MG63 (cell line): ENCODE measurements at places on chromosomes 3 and 15. TPM values are rescaled to one million over a fixed set of nuclear protein-coding genes. Genes with fewer than 3 reads are reported as not detected.

The TIPIN gene
- 37.9 and 66.5 TPM in 2 replicates for total RNA-seq

The EFCAB12 gene
- 0.03 TPM in 1 of 2 replicates, not detected in the other for total RNA-seq

- DNase-seq: no peak
These were observed 72.7 kb upstream of the UBE2E2 start for GRCh38 chr3:23130406-23130805.

DNA sequence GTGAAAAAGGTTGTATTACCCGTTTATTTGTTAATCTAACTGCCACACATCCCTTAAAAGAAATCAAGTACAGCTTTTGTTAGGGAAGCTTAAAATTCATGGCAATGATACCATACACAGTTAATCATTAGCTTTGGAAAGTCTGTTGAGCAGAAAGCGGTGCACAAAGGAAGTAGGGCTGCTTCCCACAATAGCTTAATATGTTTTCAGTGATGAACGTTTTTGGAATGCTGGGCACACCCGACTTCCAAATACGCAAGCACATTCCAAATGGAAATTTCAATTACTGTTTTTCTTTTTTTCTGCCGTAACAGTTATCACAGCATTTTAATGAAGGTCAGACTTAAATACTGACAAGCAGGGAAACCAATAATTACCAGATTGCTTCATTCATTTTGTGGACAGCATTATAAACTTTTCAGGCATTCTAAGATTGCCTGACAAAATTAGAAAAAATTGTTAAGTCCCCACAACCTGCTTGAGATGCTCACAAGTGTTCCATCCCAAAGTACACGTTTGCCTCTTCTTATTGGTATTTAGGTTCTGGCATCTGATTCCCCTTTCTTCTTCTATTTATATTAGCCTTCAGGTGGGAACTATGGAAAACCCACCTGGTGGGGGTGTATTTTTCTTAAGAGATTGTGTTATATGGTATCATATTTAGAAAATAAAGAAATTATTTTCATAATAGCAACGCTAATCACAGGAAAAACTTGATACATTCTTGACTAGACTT is 1.1 kb upstream of the ECT2 start:
- DNase-seq: peak; percentile 79

DNA sequence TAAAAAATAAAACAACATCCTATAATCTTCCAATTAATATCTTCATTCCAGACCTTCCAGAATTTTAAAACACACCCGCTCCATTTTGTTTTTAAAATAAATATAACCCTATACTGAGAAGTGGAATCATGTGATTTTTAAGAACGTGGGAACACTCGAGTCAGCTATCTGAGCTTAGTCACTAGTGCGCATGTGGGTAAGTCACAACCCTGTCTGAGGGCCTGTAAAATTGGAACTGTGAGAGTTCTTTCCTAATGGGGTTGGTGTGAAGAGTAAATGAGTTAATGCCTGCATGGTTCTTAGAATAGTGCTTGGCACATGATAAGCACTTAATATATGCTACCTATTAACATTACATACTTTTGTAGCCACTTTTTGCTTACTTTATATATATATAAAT is 19.9 kb upstream of the POLR2M start:
- no peak for DNase-seq

DNA sequence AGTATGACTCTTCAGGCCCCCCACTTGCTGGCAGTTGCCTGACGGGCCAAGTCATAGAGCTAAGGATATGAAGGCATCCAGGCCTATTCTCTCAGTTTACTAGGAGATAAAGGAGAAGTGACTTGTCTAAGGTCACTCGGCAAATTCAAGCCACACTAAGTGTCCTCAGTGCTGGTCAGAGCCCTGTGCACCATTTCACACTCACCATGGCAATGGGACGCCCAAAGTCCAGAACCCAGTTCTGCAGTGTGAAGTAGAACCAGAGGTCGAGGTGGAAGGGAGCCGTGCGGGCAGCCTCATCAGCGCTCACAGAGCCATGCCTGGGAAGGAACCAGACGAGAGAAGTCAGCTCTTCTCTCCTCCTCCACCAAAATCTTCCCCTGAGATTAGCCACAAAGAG is 11.2 kb downstream of the CLN6 start:
- no peak for DNase-seq

- peak; percentile 3 for DNase-seq
These were observed 726.8 kb downstream of the NAALADL2 start for GRCh38 chr3:175585898-175586297.

- no peak for DNase-seq
These were observed 208.8 kb downstream of the RPLP1 start for GRCh38 chr15:69661446-69661845.
